Ammon's horn (tissue), 1 donor: ENCODE measurements at places on chromosomes 3 and 15.

- DNase-seq, result no peak
Observed at GRCh38 chr3:111882194-111882593, 23.1 kb downstream of the PHLDB2 start.

DNA sequence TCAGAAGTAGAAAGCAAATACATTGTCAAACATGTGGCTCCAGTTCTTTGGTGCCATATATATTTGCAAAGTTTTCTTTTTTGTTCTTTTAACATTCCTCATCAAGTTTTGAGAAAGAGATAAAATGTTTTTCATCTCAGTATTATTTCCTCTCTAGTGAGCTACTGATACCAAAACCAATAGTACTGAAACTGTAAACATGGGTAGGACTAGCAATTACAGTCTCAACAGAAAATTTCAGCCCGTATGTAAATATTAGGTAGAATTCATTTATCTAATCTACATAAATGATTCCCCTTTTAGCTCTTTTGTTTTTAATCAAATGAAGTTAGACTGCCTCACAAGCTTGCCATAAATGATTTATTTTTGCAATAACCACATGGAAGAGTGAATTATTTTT lies 21.4 kb downstream of the SECISBP2L start:
- no peak for DNase-seq

- no peak for DNase-seq
Observed at GRCh38 chr15:27273506-27273905, 302.5 kb downstream of the GABRG3 start.

DNA sequence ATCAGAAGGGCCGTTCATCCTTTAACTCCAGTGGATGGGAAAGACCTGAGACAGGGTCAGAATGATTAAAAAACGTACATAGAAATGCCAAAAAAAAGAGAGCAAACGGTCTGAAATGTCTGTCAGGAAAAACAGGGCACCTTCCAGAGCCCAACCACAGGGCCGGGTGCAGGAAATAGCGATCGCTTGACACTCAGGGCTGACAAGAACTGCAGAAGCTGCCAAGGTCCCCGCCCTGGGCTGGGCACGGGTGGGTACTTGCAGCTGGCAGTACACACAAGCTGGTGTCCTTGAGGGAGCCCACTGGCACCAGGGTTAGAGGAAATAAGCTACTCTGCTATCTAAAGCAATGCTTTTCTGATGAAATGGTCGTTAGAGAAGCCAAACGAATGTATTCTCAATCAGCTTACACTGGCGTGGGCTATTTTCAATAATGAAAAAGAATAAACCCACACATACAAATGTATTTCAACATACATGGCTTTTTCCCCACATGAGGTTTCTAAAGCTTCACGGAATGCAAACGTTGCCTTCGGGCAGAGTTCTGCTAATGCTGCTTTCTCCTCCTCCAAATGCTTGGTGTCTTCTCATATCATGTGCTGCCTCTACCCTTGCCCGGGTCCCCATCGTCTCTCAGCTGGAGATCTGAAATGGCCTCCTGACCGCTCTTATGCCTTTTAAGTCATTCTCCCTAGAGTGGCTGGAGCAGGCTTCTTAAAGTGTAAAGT lies 15.6 kb downstream of the FRMD4B start:
- peak; percentile 82 for DNase-seq

DNA sequence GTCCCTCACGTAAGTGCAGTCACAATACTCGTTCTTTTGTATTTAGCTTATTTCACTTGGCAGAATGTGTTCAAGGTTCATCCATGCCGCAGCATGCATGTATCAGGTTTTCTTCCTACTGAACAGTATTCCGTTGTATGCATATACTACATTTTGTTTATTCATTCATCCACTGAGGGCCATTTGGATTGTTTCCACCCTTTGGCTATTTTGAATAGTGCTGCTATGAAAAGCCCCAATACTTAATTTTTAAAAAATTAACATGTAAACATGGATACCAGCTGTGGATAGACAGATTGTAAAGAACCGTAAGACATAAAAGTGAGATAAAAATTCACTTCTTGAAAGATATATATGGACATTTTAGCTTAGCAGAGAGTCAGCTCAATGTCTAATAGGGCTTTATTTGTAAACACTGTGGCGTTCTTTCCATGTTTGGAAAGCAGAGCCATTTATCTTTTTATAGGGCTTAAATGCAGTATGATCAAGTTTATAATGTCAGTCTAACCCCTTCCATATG lies 115.9 kb downstream of the VPS8 start:
- no peak for DNase-seq

- no peak for DNase-seq
Observed at GRCh38 chr3:101203411-101203810, 117.0 kb downstream of the IMPG2 start.

- DNase-seq, result no peak
Observed at GRCh38 chr3:100440895-100441294, 39.6 kb downstream of the LNP1 start.

DNA sequence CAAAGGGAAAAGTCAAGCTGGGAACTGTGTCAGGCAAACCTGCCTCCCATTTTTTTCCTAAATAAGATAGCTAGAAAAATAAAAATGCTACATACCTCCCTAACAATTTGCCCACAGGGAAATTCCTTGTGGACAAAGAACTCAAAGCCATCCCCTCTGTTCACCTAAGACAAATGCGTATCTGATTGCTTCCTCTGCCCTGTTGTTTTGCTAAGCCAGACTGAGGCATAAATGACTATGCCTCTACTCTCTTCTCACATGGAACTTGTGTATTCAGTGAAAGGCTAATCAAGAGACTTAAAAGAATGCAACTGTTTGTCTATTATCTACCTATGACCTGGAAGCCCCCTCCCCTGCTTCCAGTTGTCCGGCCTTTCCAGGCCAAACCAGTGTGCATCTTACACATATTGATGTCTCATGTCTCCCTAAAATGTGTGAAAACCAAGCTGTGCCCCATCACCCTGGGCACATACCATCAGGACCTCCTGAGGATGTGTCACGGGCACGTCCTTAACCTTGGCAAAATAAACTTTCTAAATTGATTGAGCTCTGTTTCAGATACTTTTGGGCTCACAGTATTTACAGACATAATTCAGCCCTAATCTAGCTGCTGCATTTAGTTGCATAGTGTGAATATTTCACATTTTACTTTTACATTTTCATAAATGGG lies 15.8 kb downstream of the CHD2 start:
- no peak for DNase-seq

GRCh38 chr15:69508659-69509058 lies 56.0 kb downstream of the RPLP1 start:
- DNase-seq, result no peak

GRCh38 chr15:70569091-70569713 lies 194.2 kb downstream of the UACA start:
- peak; percentile 72 for DNase-seq

- no peak for DNase-seq
Observed at GRCh38 chr3:24899901-24900603, 405.4 kb upstream of the THRB start.

DNA sequence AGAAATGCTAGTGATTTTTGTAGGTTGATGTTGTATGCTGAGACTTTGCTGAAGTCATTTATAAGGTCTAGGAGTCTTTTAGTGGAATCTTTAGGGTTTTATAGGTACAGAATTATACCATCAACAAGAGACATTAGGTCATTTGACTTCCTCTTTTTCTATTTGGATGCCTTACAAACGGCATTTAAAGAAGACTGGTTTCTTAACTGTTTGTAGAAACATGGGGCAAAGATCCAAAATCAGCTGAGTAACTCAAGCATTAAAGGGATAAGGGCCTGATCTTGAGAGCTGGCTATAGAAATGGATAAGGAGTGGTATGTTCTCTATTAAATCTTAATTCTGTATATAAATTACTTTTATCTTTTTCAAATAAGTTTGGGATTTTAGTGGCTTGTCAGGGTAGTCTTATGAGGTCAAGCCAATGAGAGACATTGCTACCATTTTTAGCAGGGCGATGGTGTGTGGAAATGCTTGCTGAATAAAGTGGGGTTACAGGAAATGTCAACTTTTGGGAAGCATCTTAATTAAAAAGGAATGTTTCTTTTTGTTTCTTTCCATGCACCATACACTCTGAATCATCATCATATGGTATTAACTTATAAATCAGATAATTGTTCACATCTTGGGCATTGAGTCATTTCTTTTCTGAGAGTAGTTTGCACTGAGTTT lies 197.7 kb upstream of the GBE1 start:
- DNase-seq, result no peak

GRCh38 chr3:181695661-181696491 lies 15.8 kb upstream of the SOX2 start:
- DNase-seq, result peak; percentile 66

DNA sequence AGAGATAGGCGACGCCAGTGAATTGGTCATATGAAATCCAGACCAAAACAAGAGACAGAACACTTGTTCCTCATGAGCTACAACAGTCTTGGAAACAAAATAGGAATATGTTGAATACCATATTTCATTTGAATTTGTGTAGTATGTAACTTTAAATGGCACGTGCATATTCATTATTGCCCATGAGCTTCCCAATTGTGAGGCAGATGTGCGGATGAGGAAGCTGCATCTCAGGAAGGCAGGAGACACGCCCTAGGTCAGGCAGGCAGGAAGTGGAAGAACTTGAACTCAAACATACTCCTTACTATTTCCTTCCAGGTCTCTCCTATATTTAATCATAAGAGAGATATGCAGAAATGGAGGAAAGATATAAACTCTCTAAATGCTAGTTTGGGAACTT lies 106.8 kb upstream of the SLC2A2 start:
- DNase-seq, result no peak

GRCh38 chr15:40240619-40241221 lies 1.9 kb downstream of the PAK6 start:
- DNase-seq, result no peak

GRCh38 chr15:63560741-63561448 lies 36.3 kb upstream of the FBXL22 start:
- DNase-seq, result no peak

- DNase-seq, result no peak
Observed at GRCh38 chr3:15653321-15653720, 51.8 kb downstream of the BTD start.

GRCh38 chr3:60017631-60018030 lies 967.8 kb upstream of the CFAP20DC start:
- DNase-seq, result no peak
